ENCODE measurements at places on chromosomes 16 and 17.

- DNase-seq: no peak
These were observed 7.6 kb upstream of the AXIN1 start for GRCh38 chr16:359871-360697.

DNA sequence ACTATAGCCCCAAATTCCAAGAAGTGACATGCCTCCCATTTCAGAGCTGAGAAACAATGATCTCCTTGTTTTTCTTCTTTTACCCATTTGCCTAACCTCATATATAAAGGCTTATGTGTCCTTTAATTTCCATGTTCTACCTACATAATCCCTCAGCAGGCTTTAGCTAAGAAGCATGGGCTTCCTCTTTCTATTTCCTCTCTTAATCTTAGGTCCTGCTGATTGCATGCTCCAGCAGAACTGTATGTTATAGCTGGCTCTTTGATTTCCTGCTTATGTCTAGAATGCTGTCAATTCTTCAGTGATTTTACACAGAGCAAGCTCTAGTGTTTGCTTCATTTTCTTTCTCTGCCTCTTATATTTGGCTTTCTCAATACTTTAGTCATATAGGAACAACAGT lies 151.7 kb upstream of the COX10 start:
- no peak for DNase-seq

- DNase-seq: no peak
These were observed 55.2 kb downstream of the PRMT7 start for GRCh38 chr16:68366062-68366461.

GRCh38 chr17:56595108-56595418 lies 1.6 kb downstream of the NOG start:
- no peak for DNase-seq

DNA sequence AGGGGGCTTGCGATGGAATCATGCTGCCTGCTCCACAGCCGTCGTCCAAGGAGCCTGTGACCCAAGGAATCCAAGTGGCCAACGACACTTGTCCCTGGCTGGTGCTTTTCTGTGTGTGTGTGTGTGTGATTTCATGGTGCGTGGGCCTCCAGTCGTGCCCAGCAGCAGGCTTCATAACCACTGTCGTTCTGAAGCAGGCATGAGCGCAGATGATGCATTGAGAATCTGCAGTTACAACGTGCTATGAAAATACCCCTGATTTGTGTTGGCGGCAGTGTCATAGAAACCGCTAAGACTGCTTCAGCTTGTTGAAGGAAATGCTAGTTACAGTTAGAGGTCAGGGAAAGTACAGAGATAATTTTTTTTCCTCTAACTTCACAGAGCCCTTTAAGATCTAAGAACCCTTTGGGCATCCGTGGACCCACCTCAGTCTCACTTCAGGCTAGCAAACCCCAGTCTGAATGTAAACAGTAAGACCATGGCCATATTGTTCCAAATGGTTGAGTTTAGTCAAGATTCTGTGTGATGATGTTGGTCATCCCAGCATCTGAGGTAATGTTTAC lies 15.6 kb downstream of the C16orf90 start:
- DNase-seq: no peak

GRCh38 chr16:27474921-27475320 lies 72.9 kb downstream of the IL21R start:
- no peak for DNase-seq

DNA sequence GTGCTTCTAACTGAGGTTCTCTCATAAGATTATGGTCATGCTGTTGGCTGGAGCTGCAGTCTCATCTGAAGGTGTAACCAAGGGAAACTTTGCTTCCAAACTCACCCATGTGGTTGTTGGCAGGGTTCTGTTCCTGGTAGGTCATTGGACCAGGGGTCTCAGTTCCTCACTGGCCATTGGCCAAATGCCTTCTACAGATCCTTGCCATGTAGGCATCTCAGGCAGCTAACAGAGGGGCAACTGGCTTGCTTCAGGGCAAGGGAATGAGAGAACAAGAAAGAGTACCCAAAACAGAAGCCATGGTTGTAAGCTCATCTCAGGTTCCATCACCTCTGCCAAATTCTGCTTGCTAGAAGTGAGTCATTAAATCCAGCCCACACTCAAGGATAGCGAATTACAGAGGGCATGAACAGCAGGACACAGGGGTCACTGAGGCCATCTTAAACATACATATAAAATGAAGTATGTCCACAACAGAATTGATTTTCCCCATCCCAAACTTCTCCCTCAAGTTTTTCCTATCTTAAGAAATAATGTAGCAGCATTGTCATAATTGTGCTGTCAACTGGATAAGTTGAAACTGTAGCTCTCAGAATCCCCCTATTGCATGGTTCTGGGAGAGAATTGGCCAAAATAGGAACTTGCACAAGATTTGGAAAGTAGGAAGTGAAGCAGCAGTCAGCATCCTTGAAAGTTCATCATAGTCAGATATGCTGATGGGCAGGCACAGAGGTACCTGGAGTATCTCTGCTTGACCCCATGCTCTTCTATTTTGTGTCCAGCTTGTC lies 42.4 kb upstream of the CES5A start:
- DNase-seq: no peak

DNA sequence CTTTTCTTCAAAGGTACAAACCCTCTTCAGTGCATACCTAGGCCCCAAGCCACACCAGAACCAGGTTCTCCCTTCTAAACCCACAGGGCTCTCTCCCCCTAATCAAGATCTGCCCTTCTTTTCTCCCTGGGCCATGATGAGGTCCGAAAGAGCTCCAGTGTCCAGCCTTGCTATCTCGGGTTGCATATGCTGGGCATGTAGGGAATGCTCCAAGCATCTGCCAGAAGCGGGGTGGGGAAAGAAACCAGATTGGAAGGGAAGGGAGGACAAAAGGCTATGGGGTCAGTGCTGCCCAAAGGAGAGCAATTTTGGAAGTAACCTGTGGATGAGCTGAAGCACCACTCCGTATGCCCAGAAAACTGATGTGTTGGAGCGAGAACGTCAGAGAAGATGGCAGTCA lies 2.3 kb downstream of the CTDNEP1 start:
- no peak for DNase-seq

DNA sequence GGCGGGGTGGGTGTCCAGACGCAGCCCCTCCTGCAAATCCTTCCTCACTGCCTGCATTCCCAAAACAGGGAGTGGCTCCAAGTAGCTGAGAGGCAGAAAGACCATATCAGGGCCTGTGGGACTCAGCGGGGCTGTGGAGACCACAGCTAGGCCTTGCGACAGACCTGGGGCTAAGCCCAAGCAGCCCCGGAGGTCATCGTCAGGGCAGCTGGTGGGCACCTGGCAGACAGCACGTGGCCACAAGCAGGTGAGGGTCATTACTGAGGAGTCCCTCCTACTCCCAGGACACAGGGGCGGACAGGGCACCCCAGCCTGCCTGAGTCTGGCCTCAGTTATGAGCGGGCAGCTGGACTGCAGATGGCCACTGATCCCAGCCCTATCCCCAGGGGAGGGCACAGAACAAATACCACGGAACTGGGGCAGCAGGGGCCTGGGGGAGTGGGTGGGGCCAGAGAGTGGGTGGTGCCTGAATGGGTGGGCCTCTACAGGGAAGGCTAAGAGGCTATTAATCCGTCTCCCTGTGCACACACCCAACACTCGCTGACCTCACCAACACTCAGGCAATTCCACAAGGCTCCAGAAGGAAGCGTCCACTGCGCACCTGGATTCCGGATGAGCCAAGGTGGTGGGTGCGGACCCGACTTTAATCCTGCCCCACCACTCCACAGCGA lies 8.5 kb downstream of the HS3ST6 start:
- DNase-seq: no peak

DNA sequence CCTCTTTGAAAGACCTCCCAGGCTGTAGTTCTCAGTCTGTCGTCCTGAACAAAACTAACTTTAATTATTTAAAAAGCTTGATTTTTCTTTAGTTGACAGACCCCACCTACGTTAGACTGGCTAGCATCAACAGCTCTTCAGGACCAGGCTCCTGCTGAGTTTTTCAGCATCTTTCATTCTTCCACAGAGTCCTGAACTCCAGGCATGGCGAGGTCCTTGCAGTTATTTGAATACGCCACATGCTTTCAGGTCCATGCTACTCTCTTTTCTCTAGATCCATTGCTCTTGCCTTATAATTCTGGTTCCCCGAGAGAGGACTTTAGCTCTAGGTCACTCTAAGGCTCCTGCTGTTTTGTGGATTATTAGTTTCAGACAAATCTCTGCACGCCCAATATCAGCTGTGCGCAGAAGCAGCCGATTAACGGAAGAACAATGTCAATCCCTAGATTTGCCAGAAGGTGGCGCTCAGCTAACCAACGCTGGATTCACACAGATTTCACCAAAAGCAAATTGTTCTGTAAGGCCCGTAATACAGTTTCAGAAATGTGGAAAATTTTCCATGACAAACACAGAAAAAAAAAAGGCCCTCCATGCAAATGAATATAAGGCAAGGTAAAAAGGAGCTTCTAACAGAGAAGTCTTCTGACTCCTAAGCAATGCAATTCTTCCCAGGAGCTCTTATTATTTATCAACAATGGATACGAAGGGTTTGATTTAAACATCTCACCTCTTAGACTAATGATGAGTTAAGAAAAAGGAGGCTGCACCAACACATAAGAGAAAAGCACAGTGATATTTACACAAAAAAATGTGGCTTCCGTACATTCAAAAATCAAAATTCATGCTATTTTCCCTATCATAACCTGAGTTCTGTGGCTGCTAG lies 33.5 kb upstream of the BCO1 start:
- no peak for DNase-seq

DNA sequence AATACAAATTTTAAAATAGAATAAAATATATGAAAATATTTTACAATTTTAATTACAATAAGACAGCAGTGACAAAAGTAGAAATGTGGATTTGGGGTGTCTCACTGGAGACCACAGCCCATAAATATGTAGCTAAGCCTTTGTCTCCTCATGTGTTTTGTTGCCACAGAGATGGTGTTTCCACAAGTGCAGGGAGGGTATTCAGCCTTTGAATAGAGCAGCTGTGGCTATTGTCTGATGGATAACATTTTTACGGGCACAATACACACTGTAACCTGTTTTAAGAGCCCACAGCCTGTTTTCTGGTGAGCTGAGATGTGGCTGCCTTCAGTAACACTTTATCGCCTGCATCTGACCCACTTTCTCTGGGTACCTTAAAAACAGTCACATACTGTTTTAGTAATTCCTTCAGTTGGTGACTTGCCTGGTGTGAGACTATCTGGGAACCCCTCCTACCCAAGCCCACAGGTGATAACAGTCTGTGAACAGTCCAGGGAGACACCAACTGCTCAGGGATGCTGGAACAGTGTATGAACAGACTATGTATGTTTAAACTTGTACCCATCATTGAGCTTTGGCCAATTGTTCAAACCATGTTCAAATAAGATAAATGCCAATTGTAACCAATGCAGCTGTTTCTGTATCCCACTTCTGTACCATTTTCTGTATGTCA lies 7.8 kb upstream of the AHSP start:
- DNase-seq: no peak

GRCh38 chr16:84782846-84783245 lies 36.9 kb upstream of the CRISPLD2 start:
- DNase-seq: no peak

- DNase-seq: no peak
These were observed 1.2 kb downstream of the GALK1 start for GRCh38 chr17:75763613-75764416.

GRCh38 chr16:51114382-51114781 lies 36.7 kb downstream of the SALL1 start:
- no peak for DNase-seq

DNA sequence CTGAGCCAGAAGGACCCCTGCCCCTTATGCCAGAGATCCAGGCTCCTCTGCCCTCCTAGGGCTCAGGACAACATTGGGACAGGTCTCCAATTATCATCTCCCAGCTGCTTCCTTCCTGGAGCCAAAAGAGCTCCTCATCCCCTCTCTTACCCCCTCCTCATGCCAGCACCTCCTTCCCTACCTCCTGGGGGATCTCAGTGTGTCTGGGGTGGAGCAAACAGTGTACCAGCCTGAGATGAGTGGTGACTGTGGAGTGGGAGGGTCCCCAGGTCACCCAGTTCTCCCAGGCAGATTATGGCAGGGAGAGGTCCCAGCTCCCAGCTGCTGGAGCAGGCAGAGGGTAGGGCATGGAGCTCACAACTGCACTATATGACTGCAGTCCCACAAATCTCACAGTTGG lies 23.7 kb downstream of the SRCIN1 start:
- no peak for DNase-seq

DNA sequence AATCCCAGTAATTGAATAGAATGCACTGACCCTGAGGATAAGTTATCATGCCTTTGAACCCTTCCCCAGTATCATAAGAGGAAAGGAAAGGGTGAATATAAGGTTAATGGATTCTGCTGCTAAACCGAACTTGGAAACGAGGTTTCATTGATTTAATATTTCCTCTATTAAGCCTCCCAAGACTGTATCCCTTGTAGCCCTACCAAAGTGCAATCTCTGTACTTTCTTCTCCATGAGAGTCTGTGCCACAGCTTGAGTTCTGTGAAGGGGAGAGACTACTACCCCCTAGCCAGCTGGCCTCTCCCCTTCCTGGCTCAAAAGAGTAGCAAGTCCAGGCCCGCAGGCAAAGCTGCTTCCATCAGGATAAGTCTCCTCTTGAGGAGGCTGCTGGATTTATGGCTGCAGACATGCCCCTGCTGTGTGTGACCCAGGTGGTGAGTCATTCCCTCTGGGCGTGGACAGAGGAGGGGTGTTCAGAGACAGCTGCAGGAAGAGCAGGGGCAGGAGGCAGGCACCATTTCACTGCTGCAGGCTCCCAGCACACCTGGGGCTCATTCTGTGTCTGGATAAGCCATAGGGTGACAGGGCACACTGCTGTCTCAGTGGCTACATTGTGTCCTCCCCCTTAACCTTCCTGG lies 58.4 kb downstream of the TOM1L2 start:
- DNase-seq: peak; percentile 18

- DNase-seq: no peak
These were observed 25.9 kb downstream of the AP2B1 start for GRCh38 chr17:35612924-35613521.

DNA sequence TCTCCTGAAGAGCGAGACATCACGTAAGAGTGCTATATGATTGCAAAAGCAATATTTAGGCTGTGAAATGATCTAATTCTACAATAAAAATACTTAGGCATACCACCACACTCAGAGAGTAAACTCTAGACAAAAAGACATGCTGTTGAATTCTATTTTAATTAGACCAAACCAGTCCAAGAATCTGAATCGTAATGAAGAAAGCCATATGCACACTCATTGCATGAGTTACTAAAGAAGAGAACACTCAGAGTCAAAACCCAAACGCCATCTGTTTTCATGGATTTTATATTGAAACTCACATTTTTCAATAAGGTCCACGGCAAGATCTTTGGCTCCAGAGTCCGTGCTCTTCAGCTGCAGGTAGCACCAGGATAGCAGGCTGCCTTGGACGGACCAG lies 65.2 kb downstream of the ZZEF1 start:
- no peak for DNase-seq

- no peak for DNase-seq
These were observed at the start of gene LGALS3BP for GRCh38 chr17:78979780-78980623. LGALS3BP (minus strand) TSS chr17:78979923; CDS start chr17:78977191, 2,732 bp downstream.

- DNase-seq: no peak
These were observed 8.7 kb upstream of the PRKCB start for GRCh38 chr16:23827057-23827456.

- DNase-seq: no peak
These were observed 135.6 kb downstream of the GAS7 start for GRCh38 chr17:10062691-10063385.

GRCh38 chr16:16032271-16032979 lies 83.0 kb downstream of the ABCC1 start:
- no peak for DNase-seq

GRCh38 chr17:42251115-42251514 lies 25.1 kb downstream of the STAT5B start:
- no peak for DNase-seq

- peak; percentile 74 for DNase-seq
These were observed 697 bp downstream of the CTF1 start for GRCh38 chr16:30896889-30897733.

GRCh38 chr16:9898124-9898523 lies 284.1 kb downstream of the GRIN2A start:
- no peak for DNase-seq
